ENCODE measurements at places on chromosomes 5 and 9.

DNA sequence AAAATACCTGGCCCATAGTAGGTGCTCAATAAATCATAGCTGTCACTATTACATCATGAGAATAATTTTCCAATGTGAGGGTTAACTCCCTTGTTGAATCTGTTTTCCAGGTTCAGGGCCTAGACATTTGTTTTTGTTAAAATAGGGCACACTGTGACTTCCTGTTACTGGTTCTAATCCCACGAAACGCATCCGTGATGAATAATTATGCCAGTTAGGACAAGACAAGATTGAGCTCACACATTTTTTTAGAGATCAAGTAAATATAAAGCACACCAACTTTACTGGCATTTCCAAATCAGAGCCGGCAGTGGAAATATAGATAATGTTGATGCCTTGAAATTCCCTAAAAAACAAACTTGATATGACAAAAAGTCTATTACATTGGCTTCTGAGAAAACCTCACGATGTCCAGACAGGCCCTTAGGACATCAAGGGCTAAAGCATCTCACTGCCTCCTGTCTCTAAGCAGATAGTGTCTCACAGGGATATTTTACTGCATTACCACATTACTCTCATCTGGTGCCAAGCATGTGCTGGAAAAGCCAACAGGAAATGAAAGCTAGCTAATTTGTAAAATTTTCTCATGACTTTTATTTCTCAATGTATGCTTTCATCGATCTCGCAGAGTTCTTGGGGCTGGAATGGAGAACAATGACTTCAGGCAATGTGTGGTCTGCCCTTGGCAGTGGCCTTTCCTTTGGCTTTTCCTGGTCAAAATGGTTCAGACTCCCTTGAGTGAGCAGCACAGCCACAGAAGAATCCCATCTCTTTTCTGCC is 414.3 kb upstream of the PAPPA start:
- DNase-seq = no peak

- DNase-seq = no peak
Observed at GRCh38 chr5:17694914-17695313, 60.7 kb downstream of the TAF11L14 start.

GRCh38 chr9:22308177-22308576 is 138.4 kb upstream of the DMRTA1 start:
- no peak for DNase-seq

- no peak for DNase-seq
Observed at GRCh38 chr5:59234236-59234635, 651.4 kb downstream of the RAB3C start.

DNA sequence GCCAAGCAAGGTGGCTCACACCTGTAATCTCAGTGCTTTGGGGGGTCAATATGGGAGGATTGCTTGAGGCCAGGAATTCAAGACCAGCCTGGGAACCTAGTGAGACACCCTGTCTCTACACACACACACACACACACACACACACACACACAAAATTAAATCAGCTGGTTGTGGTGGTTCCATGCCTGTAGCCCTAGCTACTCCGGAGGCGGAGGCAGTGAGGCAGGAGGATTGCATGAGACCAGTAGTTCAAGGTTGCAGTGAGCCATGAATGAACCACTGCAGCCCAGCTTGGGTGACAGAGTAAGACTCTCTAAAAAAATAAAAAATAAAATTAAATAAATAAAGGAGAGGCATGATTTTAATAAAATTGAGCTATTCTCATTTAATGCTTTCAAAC is 13.1 kb downstream of the CEMIP2 start:
- DNase-seq = no peak

DNA sequence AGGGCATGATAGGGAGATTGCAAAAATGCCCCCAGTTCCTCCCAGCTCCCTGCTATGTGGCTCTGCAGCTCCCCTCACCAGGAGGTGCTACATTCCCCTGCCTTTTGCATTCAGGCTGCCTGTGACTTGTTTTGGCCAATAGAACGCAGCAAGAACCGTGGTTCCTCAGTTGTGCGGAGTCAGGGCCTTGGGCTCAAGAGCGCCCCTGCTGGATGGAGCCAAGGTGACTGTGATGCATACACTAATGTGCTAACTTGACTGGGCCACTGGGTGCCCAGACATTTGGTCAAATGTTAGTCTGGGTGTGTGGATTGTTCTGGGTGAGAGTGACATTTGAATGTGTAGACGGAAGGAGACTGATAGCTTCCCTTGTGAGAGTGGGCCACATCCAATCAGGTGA is 123.3 kb upstream of the MVB12B start:
- DNase-seq = no peak

- DNase-seq = no peak
Observed at GRCh38 chr9:26812217-26812616, 80.4 kb downstream of the CAAP1 start.
